Inflammatory macrophage treated with lipopolysaccharide for 1 hour (primary cell): ENCODE measurements at places on chromosomes 6 and 20.

GRCh38 chr6:45377043-45377553 is 636 bp downstream of the SUPT3H start:
- peak; percentile 13 for DNase-seq

DNA sequence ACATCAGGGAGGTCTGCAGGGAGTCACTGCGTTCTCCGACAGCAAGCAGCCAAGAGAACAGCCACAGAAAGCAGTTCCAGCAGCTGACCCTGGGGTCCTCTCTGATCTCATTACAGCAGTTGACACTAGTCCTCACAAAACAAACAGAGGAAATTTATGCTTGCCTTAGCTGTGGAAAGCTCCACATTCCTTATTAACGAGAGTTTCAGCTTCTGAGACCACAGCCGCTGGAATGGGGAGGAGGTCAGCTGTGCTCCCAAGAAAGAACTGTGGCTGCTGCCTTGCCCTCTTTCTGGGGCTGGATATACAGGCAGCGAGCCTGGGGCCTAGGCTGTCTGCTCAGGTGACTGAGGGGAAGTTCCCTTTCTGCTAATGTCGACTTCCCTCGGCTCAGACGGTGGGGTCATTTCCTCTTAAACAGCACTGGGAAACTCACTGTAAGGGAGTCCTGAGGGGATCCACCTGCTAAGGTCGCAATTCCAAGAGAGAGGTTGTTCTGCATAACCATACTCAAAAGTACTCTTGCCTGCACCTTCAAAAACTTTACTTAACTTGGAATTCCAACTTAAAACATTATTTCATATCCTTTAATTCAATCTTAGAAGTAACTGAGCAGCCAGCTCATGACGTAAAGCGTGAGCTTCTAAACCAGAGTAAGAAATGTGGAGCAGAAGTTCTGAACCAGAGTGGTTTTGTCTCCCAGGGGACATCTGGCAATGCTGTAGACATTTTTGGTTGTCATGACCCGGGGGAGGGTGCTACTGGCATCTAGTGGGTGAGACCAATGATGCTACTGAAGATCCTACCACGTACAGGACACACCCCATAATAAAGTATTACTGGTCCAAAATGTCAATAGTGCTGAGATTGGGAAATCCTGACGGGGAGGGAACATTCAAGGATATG is 80.3 kb downstream of the BACH2 start:
- DNase-seq = peak; percentile 76

DNA sequence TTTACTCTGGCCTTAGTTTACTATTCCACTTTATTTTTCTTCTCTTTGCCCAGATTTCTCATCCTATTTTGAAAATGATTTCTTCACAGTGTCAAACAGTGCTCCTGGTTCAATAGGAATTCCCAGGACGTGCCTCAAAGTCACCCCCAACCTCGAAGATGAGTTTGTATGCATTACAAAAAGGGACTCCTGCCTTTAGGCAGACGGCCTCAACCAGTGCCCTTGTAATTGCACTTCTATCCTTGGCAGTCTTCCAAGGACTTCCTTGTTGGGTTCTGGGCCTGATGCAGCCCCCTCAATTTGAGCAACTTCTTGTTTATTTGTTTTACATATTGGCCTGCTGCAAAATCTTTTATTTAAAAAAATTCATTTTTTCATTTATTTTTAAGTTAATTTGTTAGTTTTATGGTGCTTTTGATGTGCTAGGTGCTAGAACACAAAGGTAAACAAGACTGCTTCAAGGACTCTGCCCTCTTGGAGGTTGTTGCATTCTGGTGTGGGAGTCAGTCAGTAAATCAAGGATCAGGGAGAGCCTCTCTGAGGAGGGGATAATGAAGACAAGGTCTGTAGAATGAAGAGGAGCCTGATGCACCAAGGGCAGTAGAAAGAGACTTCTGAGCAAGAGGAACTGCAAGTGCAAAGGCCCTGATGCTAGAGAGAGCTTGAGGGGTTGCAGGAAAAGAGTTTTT is 181.5 kb upstream of the LAMP5 start:
- no peak for DNase-seq

DNA sequence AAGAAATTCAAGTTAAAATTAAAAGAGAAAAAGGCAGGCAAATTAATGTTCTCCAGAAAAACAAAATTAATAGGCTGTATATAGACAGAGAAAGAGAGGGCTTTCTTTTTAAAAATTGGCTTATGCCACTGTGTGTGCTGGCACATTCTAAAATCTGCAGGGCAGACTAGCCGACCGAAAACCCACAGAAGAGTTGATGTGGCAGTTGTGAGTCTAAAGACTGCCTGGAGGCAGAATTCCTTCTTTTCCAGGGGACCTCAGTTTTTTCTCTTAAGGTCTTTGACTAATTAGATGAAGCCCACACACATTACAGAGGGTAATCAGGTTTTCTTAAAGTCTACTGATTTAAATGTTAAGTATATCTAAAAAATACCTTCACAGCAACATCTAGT is 85.7 kb downstream of the GJA1 start:
- DNase-seq = no peak

DNA sequence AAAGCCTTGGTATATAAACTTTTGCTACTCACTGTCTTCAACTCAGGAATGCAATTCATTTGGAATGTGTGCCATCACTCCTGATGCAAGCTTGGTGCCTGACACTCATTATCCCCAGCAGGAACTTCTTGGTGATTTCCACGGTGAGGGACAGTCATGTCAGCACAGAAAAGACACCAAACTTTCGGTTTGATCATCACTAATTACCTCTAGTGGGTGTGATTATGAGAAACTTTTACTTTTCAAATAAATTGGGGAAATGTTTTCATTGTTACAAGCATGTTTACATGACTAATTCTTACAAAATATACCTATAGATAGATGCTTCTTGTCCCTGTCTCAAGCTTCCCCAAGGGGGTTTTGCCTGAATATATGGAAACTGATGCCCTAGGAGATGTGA is 40.9 kb downstream of the RPP40 start:
- DNase-seq = no peak

GRCh38 chr6:80550748-80551147 is 444.3 kb downstream of the BCKDHB start:
- DNase-seq = no peak

- no peak for DNase-seq
Observed at GRCh38 chr6:88813045-88813444, 150.4 kb downstream of the RNGTT start.

DNA sequence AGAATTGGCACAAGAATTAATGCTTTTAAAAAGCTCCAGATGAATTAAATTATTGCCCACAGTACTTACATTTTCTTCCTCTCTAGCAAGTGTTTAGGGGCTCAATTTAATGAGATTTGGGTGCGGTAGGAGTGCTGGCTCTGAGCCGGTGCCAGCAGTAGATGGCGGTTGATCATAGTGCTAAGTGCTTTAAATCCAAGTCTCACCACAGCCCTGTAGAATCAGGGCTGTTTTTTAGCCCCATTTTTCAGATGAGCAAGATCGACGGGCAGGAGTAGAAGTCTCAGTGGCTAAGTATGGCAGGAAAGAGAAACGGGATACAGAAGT is 136.9 kb upstream of the SALL4 start:
- DNase-seq = no peak

GRCh38 chr6:25874822-25875562 is 949 bp upstream of the SLC17A3 start:
- DNase-seq = peak; percentile 33

- DNase-seq = no peak
Observed at GRCh38 chr6:102549221-102549874, 1155.8 kb downstream of the GRIK2 start.

GRCh38 chr20:38665094-38665493 is 59.2 kb upstream of the SLC32A1 start:
- DNase-seq = no peak
